ENCODE measurements at places on chromosomes 3 and 15. TPM values are rescaled to one million over a fixed set of nuclear protein-coding genes. Genes with fewer than 3 reads are reported as not detected.

Gene CCRL2
- 0.81 TPM for total RNA-seq

Gene VGLL3
- not detected for total RNA-seq

Gene MINAR1
- total RNA-seq, result 0.22 TPM

Gene LMOD3
- not detected for total RNA-seq

Gene ALPK3
- 0.05 TPM for total RNA-seq

Gene LYZL4
- total RNA-seq, result not detected

Gene FGF7
- not detected for total RNA-seq

DNA sequence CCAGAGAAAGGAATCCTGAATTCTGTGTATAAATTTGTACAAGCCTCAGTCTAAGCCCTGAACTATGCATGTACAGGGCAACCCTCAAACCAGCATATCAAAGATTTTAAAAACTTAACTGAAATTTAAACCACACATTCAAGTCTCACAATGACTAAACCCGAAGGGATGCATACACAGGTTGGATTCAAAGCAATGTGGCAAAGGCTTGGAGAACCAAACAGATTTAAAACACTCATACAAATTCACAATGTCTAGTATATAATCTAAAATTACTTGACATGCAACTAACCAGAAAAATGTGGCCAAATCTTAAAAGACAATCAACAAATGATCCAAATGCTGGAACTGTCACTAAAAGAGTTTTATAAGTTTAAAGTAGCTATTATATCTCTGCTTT lies 36.4 kb downstream of the CEP152 start:
- DNase-seq, result no peak

DNA sequence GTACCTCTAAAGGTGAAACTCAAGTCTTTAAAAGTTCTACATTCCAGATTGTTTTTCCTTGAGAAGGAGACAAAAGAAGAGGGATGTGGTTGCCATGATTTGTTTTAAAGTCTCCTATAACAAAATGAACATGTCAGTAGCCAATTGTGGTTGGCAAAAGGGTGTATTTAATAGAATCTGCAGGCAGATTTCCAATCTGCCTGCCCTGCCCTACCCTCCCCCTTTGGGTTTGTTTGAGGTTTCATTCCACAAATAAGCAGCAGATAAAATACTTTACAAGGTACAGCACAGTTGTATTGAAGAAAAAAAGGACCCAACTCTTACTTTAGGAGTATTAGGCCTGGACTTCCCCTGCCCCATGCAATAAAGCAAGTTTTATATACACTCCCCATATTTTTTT lies 59.5 kb downstream of the MLH1 start:
- DNase-seq, result no peak

DNA sequence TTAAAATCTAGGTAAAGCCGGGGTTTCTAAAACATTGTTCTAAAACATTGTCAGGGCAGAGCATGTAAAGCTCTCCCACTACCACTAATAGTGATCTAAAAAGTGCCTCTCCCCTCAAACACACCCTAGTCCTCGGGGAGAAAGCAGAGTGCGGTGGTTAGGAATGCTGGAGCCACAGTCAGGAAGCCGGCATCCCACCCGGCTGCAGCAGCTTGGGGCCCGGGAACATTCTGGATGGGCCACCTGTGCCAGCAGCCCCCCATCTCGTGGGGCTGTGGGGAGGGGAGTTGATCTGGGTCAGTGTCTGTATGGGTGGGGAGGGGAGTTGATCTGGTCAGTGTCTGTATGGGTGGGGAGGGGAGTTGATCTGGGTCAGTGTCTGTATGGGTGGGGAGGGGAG lies 176.9 kb downstream of the APBA2 start:
- DNase-seq, result no peak

DNA sequence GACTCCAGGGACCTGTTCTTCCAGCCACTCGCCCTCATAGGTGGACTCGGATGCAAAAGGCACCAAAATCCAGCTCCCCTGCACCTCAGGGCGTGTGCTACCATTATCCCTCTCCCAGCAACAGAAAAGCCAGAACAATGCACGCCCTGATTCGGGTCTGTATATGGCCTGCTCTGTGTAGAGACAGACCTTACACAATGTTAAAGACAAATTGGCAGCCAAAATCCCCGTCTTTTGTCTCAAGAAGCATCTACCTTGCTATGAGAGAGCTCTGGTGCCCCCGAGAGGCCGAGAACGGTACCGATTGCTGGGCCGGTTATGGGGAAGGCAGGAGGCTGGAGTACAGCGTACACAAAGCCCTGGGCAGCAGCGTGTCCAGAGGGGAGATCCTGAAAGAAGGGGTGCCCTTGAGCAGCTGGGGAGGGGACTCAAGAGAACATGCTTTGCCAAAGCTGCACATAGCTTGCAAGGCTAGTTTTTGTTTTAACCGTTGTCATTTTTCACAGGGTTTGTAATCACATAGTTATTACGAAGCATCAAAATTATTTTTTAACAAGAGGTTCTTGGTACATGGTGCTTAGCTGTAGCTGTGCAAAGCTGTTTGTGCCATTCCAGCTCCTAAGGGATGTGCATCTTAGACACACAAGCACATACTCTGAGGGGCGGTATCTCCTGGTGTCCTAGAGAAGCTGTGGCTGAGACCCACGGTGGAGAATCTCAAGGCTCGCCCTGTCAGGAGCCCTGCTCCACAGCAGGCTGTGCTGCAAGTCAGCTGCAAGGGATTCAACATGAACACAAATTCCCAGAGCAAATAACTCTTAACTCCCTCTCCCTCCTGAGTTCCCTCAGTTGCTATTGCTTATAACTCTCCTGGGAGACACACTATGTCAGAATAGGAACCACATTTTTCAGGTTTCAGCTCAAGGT lies 461.5 kb upstream of the PPP2R3A start:
- DNase-seq, result peak; percentile 53

GRCh38 chr3:65006300-65006739 lies 318.5 kb upstream of the ADAMTS9 start:
- no peak for DNase-seq

DNA sequence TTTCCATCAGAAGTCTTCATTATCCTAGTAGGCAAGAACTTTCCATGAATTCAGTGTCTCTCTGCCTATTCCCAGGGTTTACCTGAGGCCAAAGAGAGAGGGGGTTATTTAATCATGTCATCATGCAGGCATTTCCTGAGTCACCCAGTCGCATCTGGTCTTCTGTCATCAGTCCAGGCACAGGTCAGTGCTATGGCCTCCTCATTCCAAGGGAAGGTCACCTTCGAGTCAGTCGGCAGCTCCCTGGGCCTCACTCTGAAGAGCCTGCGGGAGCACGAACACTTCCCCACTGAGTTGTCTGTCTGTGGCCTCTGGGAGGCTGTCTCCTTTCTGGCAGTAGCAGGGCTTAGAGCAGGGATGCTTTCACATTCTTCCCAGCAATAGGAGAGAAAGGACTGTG lies 26.2 kb upstream of the LRTM1 start:
- no peak for DNase-seq
